ENCODE measurements at places on chromosomes 13 and 19.

DNA sequence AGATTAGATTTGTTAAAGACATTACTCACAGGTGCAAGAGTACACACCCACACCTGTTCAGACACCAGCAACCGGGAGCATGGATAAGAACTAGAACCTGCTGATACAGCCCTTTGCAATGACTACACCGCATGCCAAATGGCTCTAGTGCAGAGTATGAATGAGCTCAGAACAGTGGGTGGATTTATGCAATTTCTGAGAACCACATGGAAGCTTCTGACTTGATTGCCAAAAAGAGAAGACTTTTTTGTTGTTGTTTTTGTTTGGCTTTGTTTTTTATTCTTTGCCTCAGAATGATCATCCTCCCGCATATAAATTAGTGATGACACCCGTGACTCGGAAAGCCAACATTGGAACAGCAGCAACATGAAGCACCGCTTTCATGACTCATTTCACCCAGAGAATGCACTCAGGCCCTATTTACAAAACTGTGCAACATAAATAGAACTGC, 77.4 kb upstream of the LRCH1 start:
- DNase-seq, result no peak

GRCh38 chr13:20988033-20988908, 73.1 kb downstream of the LATS2 start:
- no peak for DNase-seq

- DNase-seq, result no peak
Observed at GRCh38 chr13:102132777-102133295, 269.0 kb downstream of the FGF14 start.

- no peak for DNase-seq
Observed at GRCh38 chr13:62710787-62711186, 1295.1 kb upstream of the PCDH20 start.

DNA sequence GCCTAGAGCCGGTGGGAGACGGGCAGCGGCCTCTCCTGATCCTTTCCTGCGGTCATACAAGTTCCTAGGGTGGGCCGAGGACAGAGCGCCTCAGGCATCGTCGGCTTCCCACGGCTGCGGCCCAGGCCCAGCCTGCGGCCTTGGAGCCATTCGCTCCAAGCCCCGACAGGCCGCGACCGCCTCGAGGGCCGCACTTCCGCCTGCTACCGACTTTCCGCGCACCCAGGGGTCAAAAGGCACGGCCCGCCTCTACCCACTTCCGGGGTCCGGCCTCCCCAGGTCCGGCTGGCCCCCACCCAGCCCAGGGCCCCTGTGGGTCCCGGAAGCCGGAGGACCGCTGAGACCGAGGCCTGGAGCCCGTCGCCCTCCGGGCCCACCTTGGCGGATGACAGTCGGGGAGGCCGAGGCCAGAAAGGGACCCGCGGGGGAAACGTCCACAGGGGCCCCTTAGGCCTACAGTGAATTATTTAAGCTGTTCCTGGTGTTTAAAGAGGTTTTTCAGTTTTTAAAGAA, 16.2 kb downstream of the ZIC2 start:
- no peak for DNase-seq

- peak; percentile 64 for DNase-seq
Observed at GRCh38 chr19:46635920-46636761, at the start of gene GNG8. TSS of gene GNG8 (minus strand) at chr19:46636202. CDS start at chr19:46634682, 1,520 bp downstream.

GRCh38 chr19:16458391-16459341, 13.1 kb downstream of the EPS15L1 start:
- no peak for DNase-seq

DNA sequence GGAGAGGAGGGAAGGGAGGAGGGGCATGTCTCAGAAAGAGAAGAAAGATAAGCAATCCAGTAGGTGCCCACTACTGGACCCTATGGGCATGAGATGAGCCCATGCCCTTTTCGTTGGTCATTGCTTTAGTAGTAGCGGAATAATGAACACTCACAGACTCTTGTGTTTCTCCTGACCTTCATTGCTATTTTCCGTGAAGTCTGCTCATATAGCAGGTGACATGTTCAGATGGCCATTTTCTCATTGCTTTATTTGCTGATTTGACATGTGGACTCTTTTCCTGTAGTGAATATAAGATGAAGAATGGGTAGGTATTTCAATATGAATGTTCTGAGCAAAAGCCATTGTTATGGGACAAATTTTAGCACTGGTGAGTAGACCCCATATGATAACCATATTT, 16.4 kb downstream of the WDFY2 start:
- no peak for DNase-seq

- DNase-seq, result no peak
Observed at GRCh38 chr13:44079413-44080205, 199.9 kb downstream of the LACC1 start.

DNA sequence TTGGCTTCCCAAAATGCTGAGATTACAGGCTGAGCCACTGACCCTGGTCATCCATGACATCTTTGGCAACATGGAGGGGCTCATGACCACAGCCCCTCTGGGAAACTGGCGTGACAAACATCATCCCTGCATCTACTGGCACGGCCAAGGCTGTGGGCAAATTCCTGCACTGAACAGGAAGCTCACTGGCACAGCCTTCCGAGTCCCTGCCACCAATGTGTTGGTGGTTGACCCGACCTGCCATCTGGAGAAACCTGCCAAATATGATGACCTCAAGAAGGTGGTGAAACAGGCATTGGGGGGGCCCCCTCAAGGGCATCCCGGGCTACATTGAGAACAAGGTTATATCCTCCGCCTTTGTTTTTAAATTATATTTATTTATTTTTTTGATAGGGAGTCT, 8.9 kb upstream of the ACP5 start:
- DNase-seq, result no peak

- no peak for DNase-seq
Observed at GRCh38 chr13:93413972-93414717, 187.5 kb downstream of the GPC6 start.

GRCh38 chr19:6048348-6048747, 62.0 kb downstream of the RFX2 start:
- no peak for DNase-seq

DNA sequence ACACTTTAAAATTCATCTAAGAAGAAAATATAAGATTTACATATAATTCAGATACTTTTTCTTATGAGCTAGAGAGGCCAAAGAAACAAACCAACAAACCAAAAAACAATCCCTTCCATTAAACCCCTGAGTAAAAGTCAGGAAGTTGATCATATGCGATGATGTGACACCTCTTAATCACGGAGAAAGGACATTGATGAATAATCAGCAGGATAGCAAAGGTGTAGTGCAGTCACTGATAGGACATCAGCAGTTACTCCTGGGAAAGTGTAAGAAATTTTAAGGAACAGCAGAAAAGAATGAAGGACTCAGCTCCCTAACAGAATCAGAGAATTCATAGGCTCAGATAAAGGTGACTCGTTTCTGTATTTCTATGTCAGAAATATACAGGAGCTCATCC, 202.4 kb upstream of the EDNRB start:
- DNase-seq, result no peak

- peak; percentile 49 for DNase-seq
Observed at GRCh38 chr19:45187421-45188100, 9.0 kb downstream of the BLOC1S3 start.

- DNase-seq, result no peak
Observed at GRCh38 chr19:33621811-33622504, at the start of gene CHST8. TSS of gene CHST8 (plus strand) at chr19:33621953. CDS start at chr19:33689262, 67,309 bp downstream.

DNA sequence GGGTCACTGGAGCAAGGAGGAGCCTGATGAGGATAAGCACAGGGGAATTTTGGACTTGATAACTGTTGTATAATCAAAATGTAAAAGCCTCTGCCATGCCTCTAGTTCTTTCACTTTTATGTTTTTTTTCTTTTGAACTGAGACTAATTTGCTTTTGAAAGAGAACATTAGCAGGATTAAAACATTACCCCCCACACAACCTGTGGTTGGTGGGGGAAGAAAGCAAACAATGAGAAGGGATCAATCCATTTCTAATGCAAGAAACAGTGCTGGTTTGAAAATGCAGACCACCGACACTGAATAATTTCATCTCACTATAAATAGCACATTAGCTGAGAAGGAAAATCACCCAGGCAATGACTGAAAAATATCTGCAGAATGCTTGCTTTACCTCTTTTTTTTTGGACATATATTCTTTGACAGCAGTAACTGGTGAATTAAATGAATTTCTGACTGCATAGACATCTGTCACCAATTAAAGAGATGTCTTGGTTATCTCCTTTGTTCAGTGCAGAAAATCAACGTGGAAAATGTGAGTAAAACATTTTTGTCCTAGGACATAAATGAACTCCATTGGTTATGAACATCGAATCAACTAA, 48.6 kb upstream of the TRPC4 start:
- no peak for DNase-seq

DNA sequence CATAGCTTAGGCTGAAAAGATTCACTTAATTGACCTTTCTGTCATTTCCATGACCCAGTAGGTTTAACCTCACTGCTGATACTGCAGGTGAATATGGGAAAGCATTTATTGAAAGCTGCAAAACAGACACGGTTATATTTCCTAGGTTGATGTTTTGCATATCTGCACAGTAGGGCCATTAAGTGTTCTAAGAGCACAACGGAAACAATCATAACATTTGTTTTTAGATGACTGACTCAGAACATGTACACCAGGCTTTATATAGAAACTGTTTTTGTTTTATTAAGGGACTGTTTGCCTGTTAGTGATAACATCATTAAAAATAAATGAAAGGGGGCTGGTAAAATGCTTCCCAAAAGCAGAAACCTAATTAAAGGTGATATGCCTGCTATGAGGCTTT, 367.8 kb downstream of the DACH1 start:
- DNase-seq, result no peak

DNA sequence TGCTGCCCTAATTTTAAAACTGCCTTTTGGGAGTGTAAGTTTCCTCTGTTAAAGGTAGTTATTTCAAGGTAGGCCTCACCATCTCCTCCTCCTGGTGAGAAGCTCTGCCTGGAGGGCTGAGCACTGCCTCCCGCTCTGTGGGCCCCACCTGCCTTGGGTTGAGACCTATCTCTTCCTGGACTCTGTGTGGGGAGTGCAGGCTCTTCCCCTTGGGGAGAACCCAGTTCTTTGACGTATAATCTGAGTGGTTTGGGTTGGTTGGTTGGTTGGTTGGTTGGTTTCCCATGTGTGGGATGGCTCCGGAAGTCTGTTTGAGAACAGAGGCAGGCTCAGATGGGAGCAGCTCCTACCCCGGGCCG, 39.1 kb downstream of the ACTN4 start:
- DNase-seq, result no peak

GRCh38 chr13:27006519-27007161, 165.0 kb downstream of the USP12 start:
- no peak for DNase-seq

DNA sequence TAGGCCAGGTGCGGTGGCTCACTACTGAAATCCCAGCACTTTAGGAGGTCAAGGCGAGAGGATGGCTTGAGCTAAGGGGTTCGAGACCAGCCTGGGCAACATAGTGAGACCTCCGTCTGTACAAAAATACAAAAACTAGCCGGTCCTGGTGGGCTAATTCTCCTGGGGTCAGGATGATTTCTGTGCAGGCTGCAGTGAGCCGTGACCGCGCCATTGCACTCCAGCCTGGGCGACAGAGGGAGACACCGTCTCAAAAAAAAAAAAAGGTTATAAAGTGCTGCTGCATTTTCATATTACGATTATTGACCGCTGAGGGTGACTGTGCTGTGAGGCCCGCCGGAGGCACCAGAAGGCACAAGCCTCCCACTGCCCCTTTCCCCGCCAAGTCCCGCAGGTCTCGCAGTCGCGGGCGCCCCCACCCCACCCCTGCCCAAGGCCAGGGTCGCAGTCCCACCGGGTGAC, 477 bp upstream of the PLEKHF1 start:
- no peak for DNase-seq

GRCh38 chr13:18943721-18944391, 237.8 kb downstream of the TUBA3C start:
- no peak for DNase-seq
